ENCODE measurements at places on chromosomes 6 and 20.
A peak's percentile ranks its signal among the peaks of the same experiment; 100 is the strongest.

DNA sequence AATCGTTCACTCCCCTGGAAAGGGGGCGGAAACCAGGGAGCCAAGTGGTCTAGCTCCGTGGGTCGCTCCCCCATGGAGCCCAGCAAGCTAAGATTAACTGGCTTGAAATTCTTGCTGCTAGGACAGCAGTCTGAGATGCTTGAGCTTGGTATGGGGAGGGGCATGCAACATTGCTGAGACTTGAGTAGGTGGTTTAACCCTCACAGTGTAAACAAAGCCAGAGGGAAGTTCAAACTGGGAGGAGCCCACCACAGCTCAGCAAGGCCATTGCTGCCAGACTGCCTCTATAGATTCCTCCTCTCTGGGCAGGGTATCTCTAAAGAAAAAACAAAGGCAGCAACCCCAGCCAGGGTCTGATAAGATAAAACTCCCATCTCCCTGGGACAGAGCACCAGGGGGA, 43.2 kb downstream of the COL21A1 start:
- no peak for DNase-seq

GRCh38 chr6:26312501-26313397, 52.2 kb upstream of the BTN3A2 start:
- DNase-seq: peak; percentile 94

DNA sequence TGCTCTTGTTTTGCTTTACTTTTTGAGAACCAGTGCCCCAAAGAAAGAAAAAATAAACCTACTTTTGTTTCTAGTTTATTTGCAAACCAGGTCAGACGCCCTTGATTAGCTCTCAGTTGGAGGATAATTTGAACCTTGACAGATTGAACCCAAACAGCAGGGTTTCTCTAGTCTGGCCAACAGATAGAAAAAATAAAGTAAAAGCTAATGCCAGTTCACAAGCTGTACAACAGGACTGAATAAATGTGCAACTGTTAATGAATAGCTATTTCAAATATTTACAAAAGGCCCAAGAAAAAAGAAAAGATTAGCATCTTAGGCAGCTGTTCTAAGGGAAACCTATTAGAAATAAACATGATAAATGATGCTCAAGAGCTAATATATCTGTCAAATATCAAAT, 331.8 kb downstream of the CDKAL1 start:
- peak; percentile 81 for DNase-seq

DNA sequence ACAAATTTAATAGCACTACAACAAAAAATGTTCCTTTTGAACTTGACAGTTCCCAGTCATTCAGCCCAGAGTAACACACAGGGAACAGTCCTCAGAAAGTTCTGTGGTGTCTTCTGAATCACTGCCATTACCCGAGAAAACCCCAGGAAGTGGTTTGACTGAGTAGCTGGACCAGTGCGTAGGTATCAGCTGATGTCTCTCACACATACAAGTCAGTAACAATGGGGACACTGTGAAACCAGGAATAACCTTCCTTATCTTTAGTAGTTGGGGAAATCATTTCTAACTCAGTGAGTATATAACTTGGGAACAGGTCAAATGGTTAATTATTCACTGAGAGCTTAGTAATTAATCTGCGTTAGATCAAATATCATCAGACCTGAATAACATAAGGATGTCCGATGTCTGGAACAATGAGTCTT, 73.1 kb downstream of the HIVEP2 start:
- no peak for DNase-seq

- peak; percentile 50 for DNase-seq
These were observed 122.6 kb upstream of the MCHR2 start for GRCh38 chr6:100116411-100117194.

GRCh38 chr20:10404023-10404628, 29.9 kb downstream of the MKKS start:
- no peak for DNase-seq

DNA sequence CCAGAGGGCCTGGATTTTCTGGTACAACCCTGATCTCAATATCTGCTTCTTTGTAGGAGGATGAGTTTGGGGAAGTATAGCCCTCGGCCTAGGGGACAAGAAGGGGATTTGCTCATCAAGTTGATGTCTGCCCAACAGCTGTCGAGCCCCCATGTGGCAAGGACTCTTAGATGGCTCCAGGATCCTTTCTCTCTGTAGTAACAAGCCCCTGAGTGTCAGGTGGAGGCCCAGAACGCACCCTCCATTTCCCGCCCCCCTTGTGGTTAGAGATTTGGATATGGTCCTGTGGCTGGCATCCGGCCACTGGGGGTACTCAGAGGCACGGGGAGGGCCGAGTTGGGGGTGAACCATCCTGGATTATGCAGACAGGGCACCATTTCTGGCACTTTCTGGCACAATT, 50.1 kb downstream of the CTCFL start:
- no peak for DNase-seq

DNA sequence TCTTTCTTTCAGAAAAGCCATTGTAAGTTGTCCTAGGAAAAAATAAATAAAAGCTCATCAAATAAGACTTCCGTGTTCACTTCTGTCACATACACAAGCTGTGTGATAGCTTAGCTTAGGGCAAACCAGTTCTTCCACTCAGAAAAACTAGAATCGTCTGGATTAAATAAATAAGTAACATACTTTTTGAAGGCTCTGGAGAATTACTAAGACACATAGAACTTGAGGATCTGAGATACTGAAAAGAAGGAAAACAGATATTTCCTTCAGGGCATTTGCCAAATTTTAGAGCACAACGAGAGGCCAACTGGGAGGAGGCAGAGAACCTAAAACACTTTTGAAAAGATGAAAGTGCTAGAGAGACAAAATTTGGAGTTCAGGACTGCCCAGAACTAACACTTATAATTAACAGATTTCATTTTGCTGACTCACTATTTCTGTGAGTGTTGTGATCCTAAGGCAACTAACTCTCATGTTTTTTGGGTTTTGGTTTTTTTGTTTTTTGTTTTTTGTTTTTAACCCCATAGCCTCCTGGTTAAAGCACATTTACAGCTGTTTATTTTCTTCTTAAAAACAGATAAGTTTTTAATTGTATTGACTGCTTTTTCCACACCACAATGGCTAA, 38.7 kb upstream of the THEMIS start:
- no peak for DNase-seq

DNA sequence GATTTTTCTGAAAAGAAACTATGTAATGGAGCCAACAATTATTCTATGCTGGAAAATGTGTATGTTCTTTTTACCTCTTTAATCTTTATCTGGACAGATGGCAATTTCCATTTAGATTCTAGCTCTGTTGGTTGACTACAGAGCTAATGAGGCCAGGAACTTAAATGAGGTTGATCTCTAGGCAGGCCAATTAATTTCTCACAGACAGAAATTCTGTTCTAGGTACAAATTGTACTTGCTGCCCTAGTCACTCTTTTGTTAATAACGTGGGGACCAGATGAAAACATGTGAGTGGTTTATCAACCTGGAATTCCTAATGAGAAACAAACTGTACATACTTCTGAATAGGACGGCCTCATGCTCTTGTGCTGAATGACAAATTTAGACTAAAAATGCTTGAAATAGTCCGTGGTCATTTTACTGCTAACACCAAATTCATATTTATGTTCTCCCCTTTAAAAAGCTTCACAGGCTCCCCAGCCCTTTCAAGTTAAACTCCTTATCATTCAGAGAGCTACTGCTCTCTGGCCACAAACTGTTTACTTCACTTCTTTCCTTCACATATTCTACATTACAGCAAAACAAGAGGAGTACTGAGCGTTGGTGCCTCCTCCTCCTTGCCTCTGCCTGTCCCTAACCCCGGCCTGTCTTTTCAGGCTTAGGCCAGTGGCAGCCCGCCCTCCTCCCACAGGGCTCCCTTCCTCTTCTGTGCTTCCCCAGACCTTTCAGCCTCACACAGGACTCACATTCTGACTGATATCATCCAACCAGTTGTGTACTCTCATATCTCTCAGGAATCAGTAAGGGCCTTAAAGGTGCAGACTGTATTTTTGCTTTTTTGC, 41.4 kb downstream of the DTNBP1 start:
- no peak for DNase-seq

DNA sequence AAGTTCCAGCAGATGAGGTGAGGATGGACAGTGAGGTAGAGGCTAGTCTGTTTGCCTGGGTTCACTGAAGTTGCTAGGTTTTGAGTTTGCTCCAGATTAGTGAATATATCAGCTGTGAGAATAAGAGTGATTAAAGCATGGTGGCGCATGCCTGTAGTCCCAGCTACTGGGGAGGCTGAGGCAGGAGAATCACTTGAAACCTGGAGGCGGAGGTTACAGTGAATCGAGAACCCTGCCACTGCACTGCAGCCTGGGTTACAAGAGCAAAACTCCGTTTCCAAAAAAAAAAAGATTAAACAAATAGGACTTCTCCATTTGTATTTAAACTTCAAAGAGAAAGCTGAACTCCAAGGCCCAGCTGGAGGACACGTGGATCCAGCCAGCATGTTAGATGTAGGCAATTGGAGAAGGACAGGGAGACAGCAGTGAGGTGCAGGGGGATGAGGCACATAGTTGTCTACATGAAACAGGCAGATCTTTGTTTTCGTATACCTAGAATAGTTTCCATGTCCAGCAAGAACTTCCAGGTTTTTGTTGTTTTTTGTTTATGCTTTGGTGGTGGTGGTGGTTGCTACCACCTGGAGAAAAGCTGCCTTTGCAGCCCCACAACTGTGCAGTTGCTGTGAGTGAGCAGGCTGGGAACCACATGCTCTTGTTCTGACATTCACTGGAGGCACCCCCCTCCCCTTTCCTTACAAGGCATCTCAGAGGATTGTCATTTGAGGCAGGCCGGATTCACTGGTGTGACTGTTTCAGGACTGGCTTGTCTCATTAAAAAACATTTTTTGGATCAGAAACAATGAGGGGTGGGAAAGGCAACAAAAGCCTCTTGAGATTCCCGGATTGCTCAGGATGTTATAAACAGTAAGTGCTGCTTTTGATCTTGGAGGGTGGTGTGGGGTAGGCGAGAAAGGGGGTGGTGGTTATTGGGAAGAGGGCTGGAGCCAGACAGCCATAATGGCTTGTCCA, 72.3 kb downstream of the JARID2 start:
- DNase-seq: no peak

DNA sequence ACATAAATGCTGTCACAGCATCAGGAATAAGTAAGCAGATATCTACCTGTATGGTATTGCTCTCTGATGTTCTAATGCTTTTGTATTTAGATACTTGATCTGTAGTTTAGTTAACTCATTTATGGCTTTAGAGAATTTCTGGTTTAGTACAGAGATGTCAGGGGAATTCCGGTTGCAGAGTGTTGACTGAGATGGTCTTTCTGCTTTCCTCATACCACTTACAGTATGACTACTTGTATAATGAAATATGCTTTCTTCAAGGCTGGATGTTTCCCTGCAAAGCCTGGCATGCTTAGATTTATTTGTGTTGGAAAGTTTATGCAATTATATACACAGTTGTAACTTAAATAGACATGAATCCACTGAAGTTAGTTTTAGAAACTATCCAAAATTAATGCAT, 278.4 kb downstream of the CDH26 start:
- no peak for DNase-seq

DNA sequence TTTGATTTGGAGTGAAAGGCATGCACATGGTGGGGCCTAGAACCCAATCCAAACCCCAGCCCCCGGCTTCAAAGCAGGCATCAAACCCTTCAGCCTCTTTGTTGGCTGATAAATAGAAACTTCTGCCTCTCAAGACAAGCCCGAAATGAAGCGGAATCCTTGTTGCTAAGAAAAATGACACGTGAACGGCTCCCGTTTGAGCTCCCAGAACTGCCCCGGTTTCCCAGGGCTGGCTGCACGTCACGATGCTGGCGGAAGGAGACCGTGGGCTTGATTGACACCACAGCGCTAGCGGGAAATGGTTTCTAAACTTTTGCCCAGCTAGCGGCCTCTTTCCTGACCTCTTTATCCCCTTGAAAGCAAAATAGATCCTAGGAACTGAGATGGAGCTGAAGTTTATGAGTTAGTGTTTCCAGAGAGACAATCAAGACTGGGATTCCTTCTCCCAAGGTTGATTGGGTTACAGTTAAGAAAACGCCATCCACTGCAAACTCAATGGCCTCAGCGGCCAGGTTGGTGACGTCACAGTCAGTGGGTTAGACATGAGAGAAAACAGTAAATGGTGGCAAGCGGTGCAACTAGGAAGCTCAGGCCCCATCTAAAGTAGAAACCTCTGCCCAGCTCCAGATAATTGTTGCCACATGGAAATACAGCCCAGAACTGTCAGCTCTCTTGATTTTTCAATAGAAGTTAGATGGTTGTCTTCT, 117.0 kb downstream of the ANKRD60 start:
- DNase-seq: no peak

DNA sequence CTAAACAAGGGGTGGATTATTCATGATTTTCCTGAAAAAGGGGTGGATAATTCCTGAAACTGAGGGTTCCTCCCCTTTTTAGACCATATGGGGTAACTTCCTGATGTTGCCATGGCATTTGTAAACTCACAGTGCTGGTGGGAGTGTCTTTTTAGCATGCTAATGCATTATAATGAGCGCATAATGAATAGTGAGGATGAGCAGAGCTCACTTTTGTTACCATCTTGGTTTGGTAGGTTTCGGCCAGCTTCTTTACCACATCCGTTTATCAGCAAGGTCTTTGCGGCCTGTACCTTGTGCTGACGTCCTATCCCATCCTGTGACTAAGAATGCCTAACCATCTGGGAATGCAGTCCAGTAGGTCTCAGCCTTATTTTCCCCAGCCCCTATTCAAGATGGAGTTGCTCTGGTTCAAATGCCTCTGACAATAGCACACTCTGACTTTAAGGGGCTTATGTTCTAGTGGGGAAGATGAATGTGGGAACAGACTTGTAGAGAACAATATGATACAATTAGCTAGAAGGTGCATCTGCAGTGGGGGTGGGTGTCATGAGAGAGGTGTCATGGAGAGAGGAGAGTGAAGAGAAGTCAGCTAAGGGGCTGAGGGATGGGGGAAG, 4.2 kb upstream of the GPR31 start:
- DNase-seq: no peak

GRCh38 chr6:33165581-33166258, 26.5 kb downstream of the COL11A2 start:
- no peak for DNase-seq

DNA sequence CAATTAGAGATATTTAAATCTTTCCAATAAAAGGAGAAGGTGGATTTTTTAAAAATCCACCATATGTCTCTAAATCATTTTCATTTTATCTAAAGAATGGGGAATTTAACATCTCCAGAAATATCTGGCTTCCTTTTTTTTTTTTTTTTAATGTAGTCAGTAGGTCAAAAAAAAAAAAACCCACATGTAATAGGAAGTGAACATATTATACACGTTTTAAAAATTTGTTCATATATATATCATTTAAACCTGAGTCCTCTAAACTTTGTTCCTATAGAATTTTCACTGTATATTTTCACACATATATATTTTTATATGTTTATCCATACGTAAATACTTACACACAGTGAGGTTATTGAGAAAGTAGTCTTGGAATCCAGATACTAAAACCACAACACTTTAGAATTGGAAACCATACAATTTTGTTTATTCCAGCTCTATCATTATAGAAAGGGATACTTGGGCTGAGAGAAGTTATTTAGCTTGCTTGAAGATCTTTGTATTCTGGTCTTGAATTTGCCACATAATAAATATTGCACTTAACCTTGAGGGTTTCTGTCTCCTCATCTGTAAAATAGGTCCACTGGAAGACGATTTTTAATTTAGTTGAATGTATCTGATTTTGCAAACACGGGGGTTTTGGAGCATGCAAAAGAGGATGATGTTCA, 62.1 kb upstream of the ZNF217 start:
- DNase-seq: no peak
